ENCODE measurements at places on chromosomes 12 and 14. TPM values are rescaled to one million over a fixed set of nuclear protein-coding genes. Genes with fewer than 3 reads are reported as not detected.

GRCh38 chr12:53187145-53187899 lies 6.6 kb upstream of the CSAD start:
- no peak for DNase-seq

GRCh38 chr12:66182956-66183355 lies 6.1 kb upstream of the IRAK3 start:
- DNase-seq = no peak

DNA sequence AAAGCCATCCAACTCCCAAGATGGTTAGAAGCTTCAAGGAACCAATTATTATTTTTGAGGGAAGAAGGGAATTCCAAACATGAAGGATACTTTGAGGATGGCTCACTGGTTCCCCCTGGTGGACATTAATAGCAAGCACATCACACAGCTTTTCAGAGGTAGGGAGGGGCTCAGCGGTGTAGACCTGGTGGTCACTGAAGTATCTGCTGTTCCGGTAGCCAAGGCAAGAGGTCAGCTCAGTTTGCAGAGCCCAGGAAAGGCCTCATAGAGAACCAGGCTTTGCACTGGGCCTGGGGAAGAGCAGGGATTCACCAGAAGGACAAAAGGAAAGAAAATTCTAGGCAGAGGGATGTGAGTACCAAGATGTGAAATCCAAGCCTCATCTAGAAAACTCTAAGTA lies 118.7 kb downstream of the KSR2 start:
- no peak for DNase-seq

The SLC10A1 gene
- not detected for total RNA-seq

The TMCC3 gene
- total RNA-seq = 9.8 TPM

DNA sequence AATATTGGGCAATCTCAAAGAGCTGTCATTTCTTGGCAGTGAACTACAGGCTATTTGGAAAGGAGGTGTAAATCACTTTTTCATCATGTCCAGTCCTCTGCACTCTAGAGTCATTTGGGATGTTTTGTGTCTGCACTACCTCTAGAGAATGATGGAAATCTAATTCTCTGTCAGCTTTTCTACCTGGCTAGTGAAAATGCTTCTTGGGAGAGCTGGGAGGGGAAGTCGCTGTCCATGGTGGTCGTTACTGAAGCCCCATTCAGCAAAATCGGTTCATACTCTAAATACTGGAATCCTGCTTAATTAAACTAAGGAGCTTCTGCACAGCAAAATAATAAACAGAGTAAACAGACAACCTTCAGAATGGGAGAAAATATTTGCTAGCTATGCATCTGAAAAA lies 251.8 kb downstream of the APAF1 start:
- DNase-seq = no peak

GRCh38 chr12:65637774-65638173 lies 186.5 kb upstream of the HMGA2 start:
- no peak for DNase-seq

DNA sequence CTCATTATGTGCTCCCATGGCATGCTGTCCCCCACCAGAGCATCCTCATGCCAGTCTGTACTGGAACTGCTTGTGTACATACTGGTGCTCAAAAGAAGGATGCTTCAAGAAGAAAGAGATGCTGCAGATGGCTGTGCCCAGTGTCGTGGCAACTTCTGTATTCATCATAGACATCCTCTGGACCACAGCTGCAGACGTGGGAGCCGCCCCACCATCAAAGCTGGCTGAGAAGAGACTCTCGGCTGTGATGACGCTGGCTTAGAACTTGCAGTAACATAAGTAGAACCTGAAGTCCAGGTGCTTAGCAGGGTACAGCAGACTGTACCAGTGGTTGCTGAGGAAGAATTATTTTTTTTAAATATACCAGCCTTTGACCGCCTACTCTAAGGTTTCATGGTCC lies 112.6 kb upstream of the ARHGAP5 start:
- DNase-seq = no peak

DNA sequence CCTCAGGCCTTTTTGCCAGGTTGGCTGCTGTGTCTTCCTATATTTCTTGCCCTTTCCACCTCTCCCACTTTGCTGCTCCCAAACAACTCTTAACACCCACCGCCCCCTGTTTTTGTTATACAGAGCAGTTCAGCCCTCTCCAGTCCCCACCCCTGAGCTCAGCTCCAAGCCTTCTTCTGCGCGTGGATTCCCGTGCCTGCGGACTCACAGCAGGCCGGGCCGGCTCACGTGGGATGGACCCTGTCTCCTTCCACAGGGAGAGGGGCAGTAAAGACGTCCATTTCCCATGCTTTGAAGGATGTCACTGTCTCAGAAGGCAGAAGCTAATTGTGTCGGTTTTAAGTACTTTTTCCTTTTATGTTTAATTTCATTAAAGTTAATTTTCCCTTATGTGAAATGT lies 139.4 kb downstream of the CACNA1C start:
- DNase-seq = no peak

The BATF gene
- 1.4 TPM for total RNA-seq

DNA sequence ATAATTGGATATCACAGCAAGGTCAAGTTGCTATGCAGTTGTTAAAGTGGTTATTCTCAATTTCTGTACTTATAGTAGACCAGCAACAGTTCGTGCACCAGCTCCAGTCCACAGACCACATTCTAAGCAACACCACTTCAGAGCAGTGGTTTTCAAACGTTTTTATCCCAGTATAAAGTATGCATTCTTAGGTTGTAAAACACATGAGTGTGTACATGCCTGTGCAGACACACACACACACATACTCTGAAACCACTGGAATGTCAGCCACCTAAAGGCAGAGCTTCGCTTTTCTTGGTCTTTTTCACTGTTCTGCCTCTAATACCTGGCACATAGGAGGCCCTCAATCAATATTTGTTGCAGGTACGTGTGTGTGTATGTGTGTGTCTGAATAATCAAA lies 22.2 kb upstream of the C12orf71 start:
- no peak for DNase-seq

The OR6C68 gene
- total RNA-seq = not detected

DNA sequence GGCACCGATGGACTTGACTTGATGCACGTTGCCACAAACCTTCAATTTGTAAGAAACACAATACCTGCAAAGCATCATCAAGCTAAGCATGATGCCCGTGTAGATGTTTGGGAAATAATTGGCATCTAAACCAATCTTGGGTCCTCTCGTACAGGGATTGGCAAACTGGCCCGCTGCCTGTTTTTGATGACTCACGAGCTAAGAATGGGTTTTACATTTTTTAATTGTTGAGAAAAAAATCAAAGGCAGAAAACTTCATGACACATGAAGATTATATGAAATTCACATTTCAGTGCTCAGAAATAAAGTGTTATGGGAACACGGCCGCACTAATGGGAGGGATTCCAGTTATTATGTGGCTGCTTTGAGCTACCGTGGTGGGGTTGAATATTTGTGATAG lies 10.9 kb downstream of the MTA1 start:
- DNase-seq = no peak

- DNase-seq = no peak
Measured at GRCh38 chr12:78155546-78155945, 324.9 kb downstream of the NAV3 start.

DNA sequence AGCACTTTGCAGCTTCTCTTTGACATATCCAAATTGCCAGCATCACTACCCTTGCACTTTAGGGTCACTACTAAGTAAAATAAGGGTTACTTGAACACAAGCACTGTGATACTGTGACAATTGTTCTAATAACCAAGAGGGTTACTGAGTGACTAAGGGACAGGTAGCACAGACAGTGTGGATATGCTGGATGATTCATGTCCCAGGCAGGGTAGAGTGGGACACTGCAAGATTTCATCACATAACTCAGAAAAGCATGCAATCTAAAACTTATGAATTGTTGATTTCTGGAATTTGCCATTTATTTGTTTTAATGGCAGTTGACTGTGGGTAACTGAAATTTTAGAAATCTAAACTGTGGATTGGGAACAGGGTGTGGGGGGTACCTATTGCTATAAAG lies 218.8 kb downstream of the KITLG start:
- no peak for DNase-seq

The KRT6A gene
- 333 TPM for total RNA-seq
